ENCODE measurements at places on chromosomes 1 and 21.

DNA sequence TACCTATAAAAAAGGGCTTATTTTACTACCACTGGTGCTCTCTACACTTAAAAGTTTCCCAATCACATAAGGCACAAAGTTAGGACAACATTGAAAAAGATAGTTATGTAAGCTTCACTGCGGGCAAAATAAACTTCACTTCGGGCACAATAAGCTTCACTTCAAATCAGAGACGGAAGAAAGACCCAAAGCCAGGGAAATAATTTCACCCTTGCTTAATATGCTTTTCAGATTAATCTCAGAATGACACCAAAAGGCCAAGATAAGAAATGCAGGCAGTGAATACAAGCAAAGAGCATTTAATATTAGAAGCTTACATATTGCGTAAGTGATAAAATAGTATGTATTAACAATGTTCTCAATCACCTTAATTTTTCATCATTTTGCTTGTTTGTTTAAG lies 444.2 kb downstream of the SETD4 start:
- DNase-seq, result no peak

DNA sequence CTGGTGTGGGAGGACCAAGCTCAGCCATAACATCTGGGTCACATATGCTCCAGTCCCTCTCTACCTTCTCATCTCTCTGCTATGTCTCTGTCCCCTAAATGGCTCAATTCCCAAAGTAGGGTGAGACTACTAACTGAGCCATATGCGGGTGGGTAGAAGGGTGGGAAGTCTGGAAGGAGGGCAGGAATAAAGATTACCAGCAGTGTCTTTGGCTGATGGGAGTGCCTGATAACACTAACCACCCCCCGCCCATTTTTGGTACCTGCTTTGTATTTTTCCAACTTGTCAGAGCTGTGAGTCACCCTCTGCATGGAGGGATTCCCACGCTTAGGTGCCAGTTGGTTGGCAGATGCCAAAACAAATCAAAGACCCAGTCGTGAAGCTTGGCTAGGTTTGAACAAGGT lies 14.9 kb upstream of the SSBP3 start:
- DNase-seq, result no peak

DNA sequence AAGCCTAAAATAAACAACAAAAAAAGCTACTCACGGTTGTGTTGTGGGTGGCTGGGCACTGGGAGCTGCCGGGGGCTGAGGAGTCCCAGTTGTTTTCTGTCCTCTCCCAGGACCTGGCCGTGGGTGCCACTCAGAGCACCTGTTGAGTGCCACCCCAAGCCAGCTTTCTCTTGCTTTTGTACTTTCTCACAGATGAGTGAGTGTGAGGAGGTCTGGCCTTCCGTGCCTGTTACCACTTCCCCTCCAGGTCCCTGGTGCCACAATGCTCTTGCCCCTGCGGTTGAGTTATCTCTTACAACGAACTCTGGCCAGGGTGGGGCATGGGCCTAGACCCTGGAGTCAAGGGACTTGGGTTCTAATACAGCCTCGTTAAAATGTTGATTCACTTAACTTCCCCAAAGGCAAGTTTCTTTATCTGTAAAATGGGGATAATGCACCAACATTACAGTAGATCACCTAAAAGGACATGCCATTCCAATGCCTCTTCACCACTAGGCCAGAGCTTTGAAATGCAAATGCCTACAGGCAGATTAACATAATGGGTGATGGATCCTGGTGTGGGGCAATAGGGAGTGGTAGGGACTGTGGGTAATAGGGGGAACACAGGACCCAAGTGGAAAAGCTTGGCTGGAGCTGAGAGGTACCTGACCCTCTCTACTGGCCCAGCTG lies at the start of gene CNR2:
Gene CNR2 (minus strand): TSS at position 151 of the 669 bp plus-strand sequence. CDS start 37,745 bp downstream, outside the sequence.
- DNase-seq, result no peak

GRCh38 chr1:118960567-118961136 lies 27.5 kb downstream of the TBX15 start:
- no peak for DNase-seq

GRCh38 chr1:6646499-6647148 lies 22.0 kb downstream of the THAP3 start:
- DNase-seq, result no peak

- no peak for DNase-seq
These were observed 719.9 kb upstream of the TMPRSS15 start for GRCh38 chr21:19123525-19123924.

All from Peyer's patch (tissue), 4 donors.